ENCODE measurements at places on chromosomes 1 and 21.

GRCh38 chr1:155591770-155592169 lies 18.2 kb upstream of the MSTO1 start:
- DNase-seq, result no peak

- no peak for DNase-seq
Measured at GRCh38 chr1:7989762-7990428, 28.4 kb downstream of the PARK7 start.

- DNase-seq, result no peak
Measured at GRCh38 chr1:18111605-18112297, 4.2 kb downstream of the IGSF21 start.

- no peak for DNase-seq
Measured at GRCh38 chr1:180787628-180788307, 124.9 kb upstream of the KIAA1614 start.

DNA sequence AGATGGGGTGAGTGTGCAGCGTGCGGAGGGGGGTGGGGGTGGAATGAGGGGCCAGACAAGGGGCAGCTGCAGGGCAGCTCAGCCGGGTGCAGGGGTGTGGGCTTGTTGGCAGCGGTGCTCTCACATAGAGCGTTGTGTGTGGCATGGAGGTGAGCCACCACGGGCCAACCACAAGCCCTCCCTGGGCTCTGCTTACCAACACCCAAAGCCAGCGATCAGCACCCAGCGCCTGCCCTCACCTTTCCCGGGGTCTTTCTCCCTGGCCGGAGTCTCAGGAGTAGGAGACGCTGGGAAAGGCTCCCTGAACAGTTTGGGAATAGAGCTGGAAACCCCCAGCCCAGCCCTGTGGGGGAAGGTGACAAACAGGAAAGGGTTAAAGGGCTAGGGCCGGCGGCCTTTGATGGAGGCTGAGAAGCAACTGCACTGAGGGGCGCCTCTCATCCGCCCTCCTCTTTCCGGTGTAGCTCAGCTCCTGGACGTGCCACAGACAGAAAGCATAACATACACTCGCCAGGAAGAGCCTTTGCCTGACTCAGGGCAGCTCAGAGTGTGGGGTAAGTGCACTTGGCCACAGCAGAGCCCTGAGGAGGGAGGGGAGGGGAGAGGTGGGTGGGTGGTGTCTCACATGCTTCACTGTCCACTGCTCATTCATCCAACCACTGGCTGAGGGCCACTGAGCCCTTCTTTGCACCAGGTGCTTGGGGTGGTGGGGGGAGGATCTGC lies 577 bp downstream of the IKBKE start:
- peak; percentile 38 for DNase-seq
